Uterus (tissue), 4 donors: ENCODE measurements at places on chromosomes 12 and 14. TPM values are rescaled to one million over a fixed set of nuclear protein-coding genes. Genes with fewer than 3 reads are reported as not detected.

- no peak overlapping the region for H3K27ac ChIP-seq
- no peaks in the 10 kb centered on the region for H3K36me3 ChIP-seq
Observed at GRCh38 chr12:89980236-89980635, 271.6 kb upstream of the ATP2B1 start.

DNA sequence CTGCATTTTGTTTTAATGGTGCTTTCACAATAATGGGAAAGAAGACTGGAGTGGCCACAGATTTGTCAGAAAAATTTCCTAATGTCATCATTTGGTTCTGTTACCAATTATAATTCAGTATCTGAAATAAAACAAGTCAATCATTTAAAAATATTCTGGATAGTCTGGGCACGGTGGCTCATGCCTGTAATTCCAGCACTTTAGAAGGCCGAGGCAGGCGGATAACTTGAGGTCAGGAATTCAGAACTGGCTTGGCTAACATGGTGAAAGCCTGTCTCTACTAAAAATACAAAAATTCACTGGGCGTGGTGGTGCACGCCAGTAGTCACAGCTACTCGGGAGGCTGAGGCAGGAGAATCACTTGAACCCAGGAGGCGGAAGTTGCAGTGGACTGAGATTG is 4.0 kb upstream of the LIMA1 start:
- H3K27ac ChIP-seq: no peak overlapping the region
- no peaks in the 10 kb centered on the region for H3K36me3 ChIP-seq
- H3K4me3 ChIP-seq: no peak overlapping the region
- DNase-seq: no peak
- H3K4me1 ChIP-seq: no peaks in the 10 kb centered on the region
- no peaks in the 10 kb centered on the region for H3K27me3 ChIP-seq

DNA sequence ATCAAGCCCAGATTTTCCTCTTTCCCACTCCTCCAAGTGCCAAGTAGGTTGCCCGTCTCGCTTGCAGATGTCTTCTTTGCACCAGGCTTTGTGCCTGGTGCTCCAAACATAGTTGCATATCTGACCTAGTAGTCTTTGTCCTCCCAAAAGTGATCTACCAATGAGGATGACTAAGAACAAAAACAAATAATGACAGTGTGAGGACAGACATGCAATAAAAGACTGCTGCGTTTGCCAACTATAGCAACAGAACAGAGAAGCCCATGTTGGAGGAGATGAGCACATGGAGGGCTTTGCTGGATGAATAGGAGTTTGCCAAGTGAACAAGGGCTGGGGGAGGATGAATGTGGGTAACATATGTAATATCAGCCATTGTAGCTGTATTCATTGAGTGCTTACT is 15.6 kb downstream of the DTX1 start:
- H3K27me3 ChIP-seq: no peaks in the 10 kb centered on the region
- no peak overlapping the region for H3K27ac ChIP-seq
- no peak overlapping the region for H3K4me3 ChIP-seq
- no peaks in the 10 kb centered on the region for H3K4me1 ChIP-seq

GRCh38 chr14:24057271-24057670 is 5.5 kb downstream of the CARMIL3 start:
- no peak overlapping the region for H3K27ac ChIP-seq
- H3K4me3 ChIP-seq: no peak overlapping the region
- H3K4me1 ChIP-seq: peaks cover under 1% of the 10 kb centered on the region

DNA sequence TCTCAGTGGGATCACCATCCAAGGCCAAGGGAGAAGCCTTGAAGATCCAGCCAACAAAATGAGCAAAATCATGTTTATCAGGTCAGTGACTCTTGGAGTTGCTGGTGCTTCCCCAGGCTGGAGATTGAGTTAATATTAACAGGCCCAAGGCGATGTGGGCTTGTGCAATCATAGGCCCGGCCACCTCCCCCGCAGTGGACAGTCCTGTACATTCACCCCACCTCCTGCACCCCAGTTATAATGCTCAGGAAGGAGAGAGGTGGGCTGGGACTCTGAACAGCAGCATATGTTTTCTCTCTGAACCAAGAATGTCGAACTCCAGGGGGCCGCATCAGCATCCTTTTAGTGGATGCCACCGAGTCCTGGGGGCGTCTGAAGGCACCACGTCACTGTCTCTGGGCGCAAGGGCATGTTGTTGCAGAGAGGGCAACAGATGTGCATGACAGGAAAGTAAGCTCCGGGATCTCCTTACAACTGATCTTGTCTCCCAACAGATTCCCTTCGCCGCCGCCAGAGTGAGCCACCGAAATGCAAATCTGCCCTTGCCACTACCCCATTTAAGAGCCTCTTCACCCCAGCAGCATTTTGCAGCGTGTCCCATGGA is 32.2 kb upstream of the SERPINA6 start:
- no peak for DNase-seq
- H3K4me1 ChIP-seq: no peaks in the 10 kb centered on the region
- no peaks in the 10 kb centered on the region for H3K27me3 ChIP-seq
- H3K36me3 ChIP-seq: no peaks in the 10 kb centered on the region

The BORCS5 gene
- 0.51 TPM for total RNA-seq

The IFNG-AS1 gene
- not detected for total RNA-seq

The MYO1A gene
- 0.59 TPM for total RNA-seq

GRCh38 chr12:6228535-6229223 is 28.5 kb downstream of the CD9 start:
- no peaks in the 10 kb centered on the region for H3K36me3 ChIP-seq
- H3K4me1 ChIP-seq: peaks cover 60% of the 10 kb centered on the region
- no peak overlapping the region for H3K4me3 ChIP-seq
- peak overlapping the region; percentile 86 for H3K27ac ChIP-seq
- DNase-seq: no peak

DNA sequence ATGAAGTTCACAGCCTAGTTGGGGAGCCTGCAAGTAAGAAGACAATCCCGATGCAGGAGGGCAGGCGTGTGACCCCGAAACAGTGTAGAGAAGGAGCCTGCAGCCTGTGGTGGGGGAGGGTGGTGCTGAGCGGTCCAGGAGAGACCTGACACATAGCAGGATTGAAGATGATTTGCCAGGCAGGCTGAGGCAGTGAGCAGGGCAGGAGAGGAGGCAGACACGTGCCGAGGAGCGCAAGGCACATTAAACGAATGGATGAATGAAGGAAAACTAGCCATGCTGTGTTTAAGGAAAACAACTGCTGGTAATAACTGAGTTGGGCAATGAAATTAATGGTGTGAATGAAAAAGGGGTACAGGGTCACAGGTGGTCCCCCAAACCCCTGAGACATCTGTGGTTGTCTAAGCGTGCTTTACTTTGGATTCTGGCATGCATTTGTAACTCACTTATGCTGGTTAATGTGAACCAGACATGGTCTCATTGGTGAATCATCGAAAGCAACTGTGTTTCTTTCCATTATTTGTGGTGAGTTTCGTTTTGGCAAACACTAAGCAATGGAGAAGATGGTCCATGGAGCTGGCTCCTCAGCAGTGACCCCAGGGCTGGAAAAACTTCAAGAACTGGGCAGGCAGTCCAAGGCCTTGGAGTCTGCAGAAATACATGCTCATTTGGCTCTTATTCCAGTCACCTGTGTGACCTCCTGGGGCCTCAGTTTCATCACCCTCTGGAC is 96.9 kb upstream of the EVL start:
- no peak overlapping the region for H3K27ac ChIP-seq
- DNase-seq: peak; percentile 38
- H3K4me3 ChIP-seq: no peak overlapping the region
- no peaks in the 10 kb centered on the region for H3K36me3 ChIP-seq

GRCh38 chr12:107379852-107380567 is 286.7 kb upstream of the CRY1 start:
- no peaks in the 10 kb centered on the region for H3K27me3 ChIP-seq
- no peaks in the 10 kb centered on the region for H3K36me3 ChIP-seq
- H3K4me1 ChIP-seq: no peaks in the 10 kb centered on the region
- H3K4me3 ChIP-seq: no peak overlapping the region
- H3K27ac ChIP-seq: no peak overlapping the region

GRCh38 chr12:44098786-44099185 is 262.9 kb downstream of the TMEM117 start:
- no peak for DNase-seq
- no peaks in the 10 kb centered on the region for H3K36me3 ChIP-seq
- no peak overlapping the region for H3K27ac ChIP-seq
- no peaks in the 10 kb centered on the region for H3K27me3 ChIP-seq
- H3K4me1 ChIP-seq: no peaks in the 10 kb centered on the region

The CLEC4D gene
- not detected for total RNA-seq

DNA sequence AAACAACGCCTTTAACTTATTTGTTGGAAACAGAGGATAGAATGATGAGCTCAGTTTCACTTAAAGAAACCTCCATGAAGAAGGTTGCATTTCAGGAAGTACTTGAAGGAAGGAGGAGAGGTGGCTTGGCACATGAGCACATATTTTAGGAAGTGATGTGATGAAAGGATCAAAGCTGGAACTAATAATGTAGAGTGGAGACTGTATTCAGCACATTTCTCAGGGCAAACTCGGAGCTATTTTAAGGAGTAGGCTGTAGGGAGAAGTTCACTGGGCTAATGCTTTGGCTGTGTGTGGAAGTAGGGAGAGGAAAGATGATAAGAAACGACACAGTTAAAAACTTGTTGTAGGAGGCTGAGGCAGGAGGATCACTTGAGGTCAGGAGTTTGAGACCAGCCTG is 272.8 kb downstream of the AKAP6 start:
- no peaks in the 10 kb centered on the region for H3K27me3 ChIP-seq
- no peak overlapping the region for H3K4me3 ChIP-seq
- H3K4me1 ChIP-seq: no peaks in the 10 kb centered on the region
- no peak overlapping the region for H3K27ac ChIP-seq
- no peaks in the 10 kb centered on the region for H3K36me3 ChIP-seq

DNA sequence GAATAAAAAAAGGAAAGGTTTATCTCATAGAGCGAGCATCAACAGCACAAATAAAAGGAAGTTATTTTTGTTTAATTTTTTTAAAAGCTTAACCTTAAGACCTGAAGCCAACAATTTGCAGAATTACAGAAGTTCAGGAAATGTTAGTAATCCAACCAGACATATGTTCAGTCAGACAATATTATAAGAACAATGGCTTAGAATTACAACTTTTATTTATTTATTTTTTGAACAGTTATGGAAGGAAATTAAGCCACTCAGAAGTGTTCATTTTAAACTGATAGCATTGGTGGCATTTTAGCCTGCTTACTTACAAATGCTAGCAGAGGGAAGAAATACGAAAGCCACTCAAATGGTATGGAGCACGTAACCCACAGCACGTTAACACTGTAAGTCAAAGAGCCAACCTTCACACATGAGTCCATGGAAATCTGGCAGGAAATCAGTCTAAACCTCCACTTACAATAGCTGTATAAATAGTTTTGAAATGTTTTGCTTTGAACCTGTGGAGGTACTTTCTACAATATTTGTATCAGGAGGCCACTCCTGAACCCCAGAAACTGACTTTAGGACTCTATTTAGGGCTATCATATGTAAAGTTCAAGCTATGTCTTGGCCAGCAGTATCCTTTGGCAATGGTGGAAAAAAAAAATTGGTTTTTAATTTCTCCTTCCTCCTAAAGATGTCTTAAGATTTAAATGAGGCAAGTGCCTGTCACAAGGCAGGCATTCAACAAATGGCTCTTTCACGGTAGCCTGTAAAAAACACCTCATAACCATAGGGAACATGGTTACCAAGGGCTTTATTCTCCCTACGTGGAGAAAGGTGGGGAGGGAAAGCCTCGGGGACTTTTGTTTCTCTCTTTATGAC is 102.3 kb downstream of the ITPR2 start:
- H3K4me3 ChIP-seq: no peak overlapping the region
- no peaks in the 10 kb centered on the region for H3K27me3 ChIP-seq
- no peak overlapping the region for H3K27ac ChIP-seq
- no peaks in the 10 kb centered on the region for H3K36me3 ChIP-seq
- no peak for DNase-seq

- H3K4me3 ChIP-seq: no peak overlapping the region
- H3K27me3 ChIP-seq: no peaks in the 10 kb centered on the region
- H3K4me1 ChIP-seq: no peaks in the 10 kb centered on the region
- DNase-seq: no peak
- H3K27ac ChIP-seq: no peak overlapping the region
Observed at GRCh38 chr12:92581604-92582003, 121.2 kb upstream of the PLEKHG7 start.

The TGM1 gene
- total RNA-seq: 1.6 TPM

GRCh38 chr12:63313139-63313538 is 162.1 kb upstream of the AVPR1A start:
- H3K4me3 ChIP-seq: no peak overlapping the region
- no peak overlapping the region for H3K27ac ChIP-seq
- no peaks in the 10 kb centered on the region for H3K27me3 ChIP-seq

The STON2 gene
- total RNA-seq: 17.9 TPM

The KRT4 gene
- total RNA-seq: not detected

The ITGB7 gene
- 2.0 TPM for total RNA-seq

GRCh38 chr14:90839889-90840266 is 23.6 kb upstream of the TTC7B start:
- H3K4me1 ChIP-seq: no peaks in the 10 kb centered on the region
- no peak overlapping the region for H3K4me3 ChIP-seq
- H3K27ac ChIP-seq: peak overlapping the region; percentile 83
- no peaks in the 10 kb centered on the region for H3K27me3 ChIP-seq

DNA sequence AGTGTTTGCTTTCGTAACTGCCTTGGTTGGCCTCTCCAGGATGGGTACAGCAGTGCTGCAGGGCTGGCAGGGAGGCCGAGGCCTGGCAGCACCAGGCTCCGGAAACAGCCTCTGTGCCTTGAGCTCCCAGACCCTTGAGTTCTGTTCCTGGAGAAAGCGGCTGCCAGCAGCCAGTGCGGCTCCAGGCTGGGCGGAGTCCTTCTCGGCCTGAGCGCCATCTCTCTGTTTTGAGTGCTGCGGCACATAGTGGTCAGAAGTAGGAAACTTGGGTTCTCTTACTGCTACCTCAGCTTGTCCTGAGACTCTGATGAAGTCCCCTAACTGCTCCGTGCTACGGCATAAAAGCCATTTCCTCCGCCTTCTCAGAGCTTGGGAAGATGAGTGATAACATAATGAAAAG is 65.9 kb downstream of the KCNA1 start:
- no peaks in the 10 kb centered on the region for H3K27me3 ChIP-seq
- H3K36me3 ChIP-seq: no peaks in the 10 kb centered on the region
- H3K4me1 ChIP-seq: no peaks in the 10 kb centered on the region

- H3K27ac ChIP-seq: no peak overlapping the region
- no peak for DNase-seq
- no peaks in the 10 kb centered on the region for H3K36me3 ChIP-seq
- H3K4me3 ChIP-seq: no peak overlapping the region
Observed at GRCh38 chr12:107029081-107029480, 42.1 kb upstream of the MTERF2 start.

GRCh38 chr12:9669534-9669933 is at the start of gene CLEC2D:
CLEC2D (plus strand) TSS chr12:9669713; CDS start chr12:9669735, 22 bp downstream.
- no peak within 1 kb of the TSS for H3K4me3 ChIP-seq
- H3K36me3 ChIP-seq: no peaks in the 10 kb centered on the region
- peaks cover 4% of the 10 kb centered on the region for H3K4me1 ChIP-seq
- no peak for DNase-seq

The C12orf54 gene
- 3.6 TPM for total RNA-seq

The DDX47 gene
- total RNA-seq: 105 TPM

The SPTLC2 gene
- 12.3 TPM for total RNA-seq
